Upper lobe of right lung (tissue), 1 donor: ENCODE measurements at places on chromosomes 11 and 22. TPM values are rescaled to one million over a fixed set of nuclear protein-coding genes. Genes with fewer than 3 reads are reported as not detected.
A peak's percentile ranks its signal among the peaks of the same experiment; 100 is the strongest.

DNA sequence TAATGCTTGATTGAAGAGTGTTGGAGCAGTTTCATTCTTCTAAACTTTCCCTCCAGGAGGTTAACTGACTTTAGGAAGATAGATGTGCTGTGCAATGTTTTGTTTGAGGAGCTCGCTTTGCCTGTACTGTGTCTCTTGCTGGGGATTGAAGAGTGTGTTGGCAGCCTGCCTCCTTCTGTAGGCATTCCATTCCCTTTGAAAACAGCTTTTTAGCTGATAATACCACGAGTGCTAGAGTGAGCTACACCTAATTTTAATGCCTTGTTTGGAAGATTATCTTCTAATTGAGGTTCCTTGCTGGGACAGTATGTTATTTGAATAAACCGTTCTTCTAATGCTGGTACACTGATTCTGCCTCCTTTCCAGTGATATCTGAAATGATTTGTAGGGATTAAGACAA lies 7.2 kb downstream of the DDX10 start:
- DNase-seq, result no peak
- peaks cover 21% of the 10 kb centered on the region for H3K36me3 ChIP-seq
- no peak overlapping the region for H3K4me3 ChIP-seq
- no peaks in the 10 kb centered on the region for H3K27me3 ChIP-seq
- peaks cover 4% of the 10 kb centered on the region for H3K4me1 ChIP-seq

DNA sequence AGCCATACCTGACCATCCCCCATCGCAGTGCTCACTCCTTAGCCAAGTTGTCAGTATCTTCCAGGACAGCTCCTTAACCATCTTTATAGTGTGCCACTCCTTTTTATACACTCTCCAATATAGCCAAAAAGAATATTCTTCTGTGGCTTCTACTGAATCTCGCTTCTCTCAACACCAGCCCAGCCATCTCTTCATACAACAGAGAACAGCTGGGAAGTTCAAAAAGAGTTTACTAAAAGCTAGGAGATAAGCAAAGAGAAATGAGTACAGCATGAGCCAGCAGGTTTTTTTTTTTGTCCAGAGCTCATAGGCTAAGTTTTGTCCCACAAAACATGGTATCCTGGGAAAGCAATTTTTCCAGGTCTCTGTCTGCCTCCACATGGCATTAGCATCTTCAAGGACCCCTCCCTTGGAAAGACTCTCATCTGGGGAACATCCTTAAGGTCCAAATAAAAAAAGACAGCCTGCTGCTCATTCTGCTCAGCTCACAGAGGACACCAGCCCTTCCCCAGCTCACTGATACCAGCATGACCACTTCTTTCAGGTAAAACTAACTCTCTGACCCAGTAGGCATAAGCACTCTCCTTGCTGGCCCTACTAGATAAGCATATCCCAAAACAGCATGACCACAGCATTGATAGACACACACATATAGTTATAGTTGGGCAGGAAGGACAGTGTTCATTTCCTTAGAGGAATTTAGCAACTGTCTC lies 48.8 kb upstream of the YWHAH start:
- DNase-seq, result no peak
- no peak overlapping the region for H3K4me3 ChIP-seq
- no peaks in the 10 kb centered on the region for H3K27me3 ChIP-seq
- no peaks in the 10 kb centered on the region for H3K4me1 ChIP-seq
- no peak overlapping the region for H3K27ac ChIP-seq

GRCh38 chr11:110759972-110760381 lies 47.7 kb upstream of the ARHGAP20 start:
- H3K36me3 ChIP-seq, result no peaks in the 10 kb centered on the region
- DNase-seq, result no peak
- no peak overlapping the region for H3K4me3 ChIP-seq
- peak overlapping the region; percentile 1 for H3K27ac ChIP-seq

ACTN3 gene
- not detected for total RNA-seq

OR8G5 gene
- 0.58 TPM for total RNA-seq

SLC22A6 gene
- total RNA-seq, result not detected

SPDYC gene
- total RNA-seq, result not detected
